ENCODE measurements at places on chromosomes 6 and 20.
A peak's percentile ranks its signal among the peaks of the same experiment; 100 is the strongest.

GRCh38 chr6:81049425-81050042 is 702.9 kb downstream of the TENT5A start:
- DNase-seq: peak; percentile 11

- no peak for DNase-seq
Observed at GRCh38 chr6:25774120-25774715, 19.7 kb downstream of the SLC17A4 start.

DNA sequence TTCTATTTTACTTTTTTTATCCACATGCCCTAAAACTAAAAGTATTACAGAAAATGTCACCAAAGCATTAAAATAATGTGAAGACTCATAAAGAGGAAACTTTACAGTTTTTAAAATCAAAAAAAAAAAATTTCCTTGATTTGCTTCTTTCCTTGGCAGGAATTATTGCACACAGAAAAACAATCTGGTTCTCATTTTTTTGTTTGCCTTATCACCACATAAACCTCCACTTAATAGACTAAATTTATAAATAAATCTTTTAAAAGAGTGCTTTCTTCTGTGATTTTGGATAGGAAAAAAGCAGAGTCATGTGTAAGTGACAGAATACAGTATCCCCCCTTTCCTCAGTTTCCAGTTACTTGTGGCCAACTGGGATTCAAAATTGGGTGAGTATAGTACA is 695.1 kb upstream of the CITED2 start:
- DNase-seq: no peak

DNA sequence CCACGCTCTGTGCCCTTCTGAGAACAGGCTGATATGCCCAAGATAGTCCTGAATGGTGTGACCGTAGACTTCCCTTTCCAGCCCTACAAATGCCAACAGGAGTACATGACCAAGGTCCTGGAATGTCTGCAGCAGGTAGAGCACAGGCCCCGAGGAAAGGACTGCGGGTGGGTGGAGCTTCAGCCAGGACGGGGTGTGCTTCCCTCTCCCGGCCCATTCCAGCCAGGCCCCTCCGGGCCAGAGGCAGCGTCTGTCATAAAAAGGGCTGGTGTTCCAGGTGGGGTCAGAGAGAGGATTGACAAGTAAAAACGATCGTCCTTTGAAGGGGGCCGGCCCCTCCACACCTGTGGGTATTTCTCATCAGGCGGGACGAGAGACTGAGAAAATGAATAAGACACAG is 1.3 kb downstream of the RTEL1 start:
- no peak for DNase-seq

- no peak for DNase-seq
Observed at GRCh38 chr6:6976193-6976592, 131.6 kb upstream of the RREB1 start.

DNA sequence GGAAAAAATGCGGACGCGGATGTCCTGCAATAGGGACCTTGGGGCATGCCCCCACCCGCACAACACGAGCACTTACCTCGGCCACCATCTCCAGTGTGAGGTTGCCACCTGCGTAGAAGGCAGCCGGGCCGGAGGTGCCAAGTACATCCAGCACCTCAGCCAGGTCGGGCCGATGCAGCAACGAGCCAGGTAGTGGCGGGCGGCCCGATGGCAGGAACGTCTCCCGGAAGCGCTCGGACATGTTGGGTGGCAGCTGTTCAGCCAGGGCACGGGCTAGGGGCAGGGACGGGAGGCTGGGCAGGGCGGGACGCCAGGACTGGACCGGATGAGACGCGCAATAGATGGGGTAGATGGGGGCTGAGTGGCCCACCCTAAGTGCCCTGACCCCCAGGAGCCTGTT is 13.3 kb downstream of the GGT7 start:
- DNase-seq: no peak

GRCh38 chr6:110399219-110400071 is 15.9 kb downstream of the DDO start:
- DNase-seq: no peak

GRCh38 chr6:11812951-11813350 is 34.3 kb upstream of the ADTRP start:
- no peak for DNase-seq

Measured in pons (tissue), 1 donor.